Fibroblast of skin of abdomen (primary cell): ENCODE measurements at places on chromosomes 3 and 15.

- no peak for DNase-seq
These were observed 57.2 kb downstream of the OXNAD1 start for GRCh38 chr3:16322189-16322588.

DNA sequence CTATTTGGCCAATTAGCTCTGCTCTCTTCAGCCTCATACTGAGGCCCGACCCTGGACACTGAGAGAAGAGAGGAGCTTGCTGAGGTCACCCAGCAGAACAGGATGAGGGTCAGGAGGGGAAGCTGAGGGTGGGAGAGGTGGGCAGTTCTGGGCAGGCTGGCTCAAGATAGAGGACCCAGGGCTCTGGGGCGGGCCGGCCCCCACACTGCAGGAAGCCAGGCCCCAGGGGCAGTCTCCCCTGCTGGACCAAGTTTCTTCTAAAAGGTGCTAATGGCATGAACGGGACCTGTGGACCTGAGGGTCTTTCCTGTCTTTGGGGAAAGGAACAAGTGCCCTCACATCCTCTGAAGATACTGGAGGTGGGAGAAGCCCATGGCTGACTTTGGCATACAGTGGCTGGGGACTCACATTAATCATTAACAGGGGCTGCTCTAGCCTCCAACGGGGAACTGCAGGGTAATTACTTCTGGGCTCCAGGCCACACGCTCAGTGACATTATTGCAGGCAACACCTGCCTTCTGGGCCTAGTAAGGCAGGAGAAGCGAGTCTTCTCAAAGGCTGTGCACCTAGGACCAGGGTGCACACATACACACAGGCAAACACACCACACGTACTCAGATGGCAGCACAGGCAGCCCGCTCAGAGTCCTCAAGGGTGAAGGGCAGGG, 10.6 kb downstream of the HCN4 start:
- no peak for DNase-seq

DNA sequence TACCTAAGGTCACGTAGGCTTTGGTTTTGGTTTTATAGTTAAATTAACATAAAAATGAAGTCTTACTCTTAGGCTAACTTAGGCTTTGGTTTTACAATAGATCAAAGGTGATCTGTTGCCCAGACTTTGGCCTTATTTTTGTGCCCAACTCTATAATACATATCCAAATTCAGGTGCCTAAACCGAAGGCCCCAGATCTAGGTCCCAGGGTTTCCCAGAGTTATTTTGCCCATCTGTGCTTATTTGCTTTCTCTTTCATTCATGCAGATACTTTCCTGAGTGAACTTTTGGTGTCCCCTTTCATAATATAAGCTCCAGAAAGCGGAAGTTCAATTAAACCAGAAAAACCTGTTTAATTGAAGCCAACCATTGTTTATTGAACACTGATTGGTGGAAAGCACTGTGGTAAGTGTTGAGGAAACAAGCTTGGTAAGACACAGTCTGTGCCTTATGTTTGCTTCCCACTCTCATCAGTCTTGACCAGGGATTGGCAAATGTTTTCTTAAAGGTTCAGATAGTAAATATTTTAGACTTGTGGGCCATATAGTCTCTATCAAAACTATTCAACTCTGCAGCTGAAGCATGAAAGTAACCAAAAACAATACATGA, 209.7 kb downstream of the WDR72 start:
- no peak for DNase-seq

DNA sequence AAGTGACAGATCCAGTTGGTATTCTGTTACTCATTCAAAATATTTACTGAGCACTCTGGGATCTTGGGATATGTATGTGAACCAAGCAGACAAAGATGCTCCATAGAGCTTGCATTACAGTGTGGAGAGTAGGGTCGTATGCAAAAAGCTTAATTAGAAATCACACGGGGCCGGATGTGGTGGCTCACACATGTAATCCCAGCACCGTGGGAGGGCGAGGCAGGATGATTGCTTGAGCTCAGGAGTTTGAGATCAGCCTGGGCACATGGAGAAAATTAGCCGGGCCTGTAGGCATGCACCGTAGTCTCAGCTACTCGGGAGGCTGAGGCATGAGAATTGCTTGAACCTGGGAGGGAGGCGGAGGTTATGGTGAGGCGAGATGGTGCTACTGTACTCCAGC, 68.7 kb upstream of the MB21D2 start:
- no peak for DNase-seq

GRCh38 chr15:66108483-66109265, 144.9 kb downstream of the MEGF11 start:
- no peak for DNase-seq

DNA sequence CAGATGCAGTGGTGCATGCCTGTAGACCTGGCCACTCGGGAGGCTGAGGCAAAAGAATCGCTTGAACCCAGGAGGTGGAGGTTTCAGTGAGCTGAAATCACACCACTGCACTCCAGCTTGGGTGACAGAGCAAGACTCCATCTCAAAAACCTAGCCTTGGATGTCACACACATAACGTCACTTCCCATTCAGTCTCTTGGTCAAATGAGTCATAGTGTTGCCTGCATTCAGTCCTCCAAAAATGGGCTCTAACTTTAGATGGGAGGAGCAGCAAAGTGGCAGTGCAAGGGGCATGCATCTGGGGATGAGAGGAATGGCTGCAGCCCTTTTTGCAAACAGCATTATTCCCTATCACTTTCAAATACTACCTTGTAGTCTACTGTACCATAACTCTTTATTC, 62.9 kb upstream of the AGBL1 start:
- DNase-seq: no peak

DNA sequence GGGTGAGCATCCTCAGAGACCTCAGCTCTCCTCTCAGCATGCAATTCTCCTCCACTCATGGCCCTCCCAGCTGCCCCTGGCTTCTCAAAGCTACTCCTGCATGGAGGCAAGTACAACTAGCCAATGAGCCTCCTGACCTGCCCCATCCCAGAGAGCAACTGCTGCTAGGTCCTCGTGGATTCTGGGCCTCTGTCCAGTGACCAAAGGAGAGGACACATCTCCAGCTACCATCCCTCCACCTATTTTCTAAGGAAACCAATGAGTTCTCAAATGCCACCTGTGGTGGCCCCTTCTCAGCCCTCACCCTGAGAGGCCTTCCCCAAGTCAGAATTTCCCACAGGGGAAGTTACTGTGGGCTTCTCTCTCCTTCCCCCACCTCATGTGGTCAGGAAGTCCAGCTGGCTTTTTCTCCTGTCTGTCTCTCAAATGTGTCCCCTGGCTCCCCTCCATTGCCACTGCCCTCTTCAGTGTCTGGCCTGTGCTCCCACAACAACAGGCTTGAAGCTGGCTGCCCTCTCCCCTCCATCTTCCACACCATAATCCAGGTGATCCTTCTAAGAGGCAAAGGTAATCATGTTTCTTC, 43.0 kb downstream of the LIPC start:
- no peak for DNase-seq

DNA sequence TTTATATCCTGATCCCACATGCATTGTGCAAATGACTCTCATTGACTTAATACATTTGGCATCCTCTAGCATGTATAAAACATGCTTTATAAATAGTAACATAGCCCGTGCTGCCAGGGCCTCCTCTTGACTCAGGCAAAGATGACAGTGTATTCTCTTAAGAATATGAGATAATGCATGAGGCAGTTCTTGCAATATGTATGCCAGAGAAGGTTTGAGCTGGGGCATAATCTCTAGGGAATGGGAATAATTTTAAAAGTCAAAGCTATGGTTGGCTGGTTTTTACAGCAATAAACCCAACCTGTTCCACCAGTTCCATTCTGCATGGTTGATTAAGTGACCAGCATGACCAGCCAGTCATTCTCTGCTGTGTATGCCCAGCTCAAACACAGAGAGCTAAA, 179.0 kb upstream of the PFN2 start:
- DNase-seq: peak; percentile 82

DNA sequence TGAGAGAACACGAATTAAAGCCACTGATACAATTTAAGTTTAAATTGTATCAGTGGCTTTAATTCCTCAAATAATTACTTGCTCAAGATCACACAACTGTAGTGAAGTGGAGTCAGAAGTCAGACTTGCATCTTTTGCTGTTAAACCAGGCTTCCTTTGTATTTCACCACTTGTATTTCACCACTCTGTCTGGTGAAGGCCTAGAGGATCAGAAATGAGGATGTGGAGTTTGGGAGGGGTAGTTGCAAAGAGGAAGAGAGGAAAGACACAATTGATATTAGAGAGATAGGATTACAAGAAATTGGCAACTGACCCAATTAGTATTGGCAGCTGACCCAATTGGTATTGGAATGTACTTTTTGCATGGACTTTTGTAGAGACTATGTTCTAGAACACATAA, 288.1 kb upstream of the GPR149 start:
- no peak for DNase-seq
